T-helper 2 cell (primary cell): ENCODE measurements at places on chromosomes 6 and 20.

DNA sequence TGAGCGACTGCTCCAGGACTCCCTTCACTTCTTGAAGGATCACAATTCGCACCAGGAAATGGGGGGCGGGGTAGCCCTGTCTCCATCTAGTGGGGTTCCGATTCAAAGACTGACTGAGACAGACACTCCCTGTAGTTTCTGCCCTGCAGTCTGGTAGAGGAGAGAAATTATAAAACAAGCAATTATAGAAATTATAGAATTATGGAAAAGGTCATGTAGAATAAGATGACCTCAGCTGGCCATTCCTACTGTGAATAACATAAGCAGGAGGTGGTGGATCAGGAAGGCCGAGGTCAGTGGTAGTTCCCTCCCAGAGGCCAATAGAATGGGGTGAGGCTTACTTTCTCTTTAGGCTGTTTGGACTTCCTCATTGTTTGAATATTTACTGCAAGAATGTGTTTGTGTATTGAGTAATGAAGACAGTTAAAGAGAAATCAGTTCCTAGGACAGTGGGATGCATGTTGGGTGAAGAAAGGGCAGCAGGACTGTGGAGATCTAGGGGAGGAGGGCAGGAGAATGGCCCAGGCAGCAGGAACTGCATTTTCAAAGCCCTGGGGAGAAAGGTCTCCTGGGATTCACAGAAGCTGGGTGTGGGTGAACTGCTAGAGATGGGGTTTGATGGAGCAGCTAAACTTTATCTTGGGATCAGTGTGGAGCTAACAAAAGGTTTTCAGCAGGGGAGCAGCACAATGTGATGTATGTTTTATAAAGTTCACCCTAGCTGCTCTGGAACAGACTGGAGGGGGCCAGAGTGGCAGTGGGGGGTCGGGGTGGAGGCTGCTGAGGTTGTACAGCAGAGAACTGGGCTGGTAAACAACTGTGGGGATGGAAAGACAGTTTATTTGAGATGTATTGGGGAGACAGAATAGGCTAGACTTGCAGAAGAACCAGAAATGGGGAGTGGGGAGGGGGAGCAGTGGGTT, 2.1 kb downstream of the ZNF341 start:
- no peak for DNase-seq

GRCh38 chr6:147322299-147323162, 118.3 kb downstream of the STXBP5 start:
- DNase-seq, result peak; percentile 89

DNA sequence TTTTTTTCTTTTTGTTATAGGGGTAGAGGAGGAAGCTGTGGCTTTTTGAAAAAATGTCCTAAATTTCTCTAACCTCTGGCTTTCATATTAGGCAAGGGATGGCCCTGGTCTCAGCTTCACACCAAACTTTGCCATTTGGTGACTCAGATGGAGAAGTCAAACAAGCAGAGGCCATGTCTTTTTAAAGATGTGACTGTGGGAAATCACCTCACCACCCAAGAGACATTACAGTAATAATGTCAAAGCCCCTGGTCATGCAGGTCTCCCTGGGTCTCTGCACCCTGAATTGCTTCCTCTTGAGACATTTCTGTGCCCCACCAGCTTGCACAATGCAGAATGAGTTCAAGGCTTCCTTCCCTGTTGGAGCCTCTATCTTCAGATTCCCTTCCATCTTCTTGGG, 39.5 kb upstream of the ADGRF5 start:
- no peak for DNase-seq

DNA sequence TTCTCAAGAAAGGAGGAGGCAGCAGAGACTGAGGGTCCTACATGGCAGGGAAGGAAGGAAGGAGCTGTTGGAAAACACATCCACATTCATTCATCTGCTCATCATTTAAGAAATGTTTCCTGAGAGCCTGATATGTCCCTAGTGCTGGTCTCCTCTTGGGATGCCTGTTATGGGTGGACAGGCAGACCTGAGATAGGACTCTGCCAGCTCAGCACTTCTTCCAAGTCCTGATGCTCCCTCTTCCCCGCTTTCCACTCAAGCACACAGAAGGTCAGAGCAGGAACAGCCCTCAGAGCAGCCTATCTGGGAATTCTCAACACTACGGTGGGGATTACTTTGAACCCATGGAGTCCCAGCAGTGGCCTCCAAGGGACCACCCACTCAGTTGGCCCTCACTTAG, 8.0 kb upstream of the SIRPD start:
- DNase-seq, result no peak

DNA sequence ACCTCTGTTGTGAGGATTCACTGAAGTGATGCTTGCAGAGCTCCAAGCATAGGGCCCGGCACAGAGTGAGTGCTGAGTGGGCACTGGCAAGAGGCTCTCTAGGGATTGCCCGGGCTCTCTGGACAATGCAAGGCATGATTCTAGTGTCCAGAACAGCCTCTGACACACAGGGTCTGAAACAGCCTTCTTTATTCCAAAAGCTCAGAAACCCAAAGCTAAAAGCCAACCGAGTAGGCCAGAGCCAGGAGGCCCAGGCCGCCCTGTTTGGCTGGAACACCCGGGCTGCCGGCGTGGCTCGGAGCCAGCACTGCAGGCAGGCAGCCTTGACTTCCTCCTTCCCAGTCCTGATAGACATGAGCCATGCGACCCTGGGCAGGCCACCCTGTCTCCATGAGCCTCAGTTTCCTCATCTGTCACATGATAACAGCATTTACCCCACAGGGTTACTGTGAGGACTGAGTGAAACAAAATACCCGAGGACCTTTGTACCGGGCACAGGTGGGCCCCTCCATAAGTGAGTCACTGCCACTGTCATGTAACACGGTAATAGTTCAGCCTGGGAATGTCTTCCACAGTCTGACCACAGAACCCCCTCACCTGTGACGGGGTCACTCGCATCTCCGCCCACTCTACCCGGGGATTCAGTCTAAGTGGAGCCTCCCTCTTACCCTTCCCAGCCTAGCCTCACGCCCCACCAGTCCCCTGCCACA, 51.5 kb downstream of the PTPRT start:
- no peak for DNase-seq

DNA sequence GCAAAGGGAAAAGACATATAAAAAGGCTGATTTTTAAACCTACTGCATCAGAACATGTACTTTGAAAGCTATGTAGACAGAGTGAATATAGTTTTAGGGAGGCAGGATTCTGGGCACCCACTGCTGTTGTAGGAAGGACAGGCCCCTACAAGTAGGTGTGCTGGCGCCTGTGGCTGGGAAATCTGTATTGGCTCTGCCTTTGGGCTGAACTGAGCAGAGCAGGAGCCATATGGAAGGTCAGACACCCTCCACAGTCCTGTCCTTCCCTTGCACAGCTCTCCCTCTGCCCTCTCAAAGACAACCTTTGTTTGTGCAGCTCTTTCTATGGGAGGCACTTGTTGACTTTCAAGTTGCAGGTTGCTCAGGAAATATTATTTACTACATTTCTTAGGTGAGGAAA, 18.4 kb upstream of the ULBP3 start:
- no peak for DNase-seq
